ENCODE measurements at places on chromosomes 2 and 18.

GRCh38 chr2:102206666-102207341 is 20.0 kb downstream of the IL1RL2 start:
- DNase-seq, result no peak

GRCh38 chr18:69109686-69110085 is 291.0 kb upstream of the DOK6 start:
- DNase-seq, result no peak

DNA sequence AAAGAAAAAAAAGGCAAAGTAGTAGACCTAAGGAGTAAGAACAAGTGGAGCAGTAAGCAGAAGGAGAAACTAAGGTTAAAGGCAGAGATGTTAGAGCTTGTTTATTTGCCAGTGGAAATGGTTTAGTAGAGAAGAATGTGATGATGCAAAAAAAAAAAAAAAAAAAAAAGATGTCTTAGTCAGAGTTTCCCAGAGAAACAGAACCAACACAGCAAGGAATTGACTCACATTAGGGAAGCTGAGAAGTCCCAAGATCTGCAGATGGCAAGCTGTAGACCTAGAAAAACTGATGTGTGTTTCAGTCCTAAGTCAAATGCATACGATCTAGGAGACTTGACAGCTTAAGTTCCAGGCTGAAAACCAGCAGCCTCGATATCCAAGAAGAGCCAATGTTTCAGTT is 1548.8 kb upstream of the LRRTM1 start:
- no peak for DNase-seq

DNA sequence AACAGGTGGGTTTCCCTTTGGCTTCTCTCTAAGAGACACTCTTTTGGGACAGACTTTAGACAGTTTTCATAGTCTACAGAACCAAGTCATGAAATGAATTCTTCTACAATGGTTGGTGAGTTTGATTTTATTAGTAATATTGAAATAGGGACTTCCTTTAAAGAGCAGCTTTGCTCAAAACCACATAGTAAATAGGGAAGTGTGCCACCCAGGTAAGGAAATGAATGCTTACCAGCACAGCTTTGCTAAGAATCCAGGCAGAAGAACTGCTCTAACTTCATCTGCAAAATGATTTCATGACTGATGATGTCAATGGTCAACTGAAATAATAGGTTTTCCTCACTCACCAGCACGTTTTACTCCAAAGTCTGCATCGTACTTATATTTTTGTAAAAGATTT is 89.2 kb downstream of the NYAP2 start:
- DNase-seq, result no peak

- DNase-seq, result no peak
These were observed 73.6 kb downstream of the CD226 start for GRCh38 chr18:69874058-69874457.

GRCh38 chr18:11850821-11851145 is 430 bp upstream of the CHMP1B start:
- peak; percentile 54 for DNase-seq

DNA sequence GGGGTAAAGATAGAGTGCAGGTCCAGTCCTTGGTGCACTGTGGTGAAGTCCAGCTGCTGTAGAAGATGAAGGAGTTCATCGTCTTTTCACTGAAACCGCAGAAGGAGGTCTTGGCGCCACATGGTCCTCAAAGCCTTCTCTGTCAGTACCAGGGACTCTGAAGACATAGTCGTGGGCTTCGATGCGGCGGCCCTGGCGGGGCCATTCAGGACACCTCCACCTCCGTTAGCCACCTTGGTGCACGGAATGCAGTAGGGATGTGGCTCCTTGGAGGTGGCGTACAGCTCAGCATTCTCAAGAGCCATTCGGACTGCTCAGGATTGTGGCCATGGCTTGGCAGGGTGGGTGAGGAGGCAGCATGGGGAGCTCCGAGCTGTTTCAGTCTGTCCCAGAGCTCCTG is 418.8 kb downstream of the SUCLG1 start:
- DNase-seq, result no peak

GRCh38 chr2:109438773-109439389 is 174.9 kb downstream of the SEPTIN10 start:
- no peak for DNase-seq

- no peak for DNase-seq
These were observed 80.2 kb downstream of the CMPK2 start for GRCh38 chr2:6785493-6785892.

GRCh38 chr18:22846088-22846683 is 86.9 kb upstream of the RBBP8 start:
- DNase-seq, result peak; percentile 46

DNA sequence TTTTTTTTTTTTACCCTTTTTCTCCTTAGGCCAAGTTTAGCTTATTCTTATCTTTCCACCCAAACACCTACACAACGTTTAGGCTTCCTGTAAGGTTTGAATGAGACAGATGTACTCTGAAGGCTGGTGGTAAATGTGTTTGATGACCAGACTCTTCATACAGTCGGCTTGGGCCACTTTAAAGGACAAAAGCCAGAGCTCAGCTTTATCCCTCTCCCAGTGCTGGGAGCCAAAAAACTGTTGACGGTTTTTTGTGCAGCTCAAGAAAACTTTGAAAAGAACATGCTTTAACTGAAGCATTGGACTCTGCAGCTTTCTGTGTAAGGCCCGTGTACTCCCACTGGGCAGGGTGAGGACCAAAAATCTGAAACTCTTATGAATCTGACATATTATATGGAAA is 15.4 kb downstream of the CD8A start:
- DNase-seq, result no peak

- DNase-seq, result no peak
These were observed 240.5 kb downstream of the BCL2 start for GRCh38 chr18:63079114-63079513.

DNA sequence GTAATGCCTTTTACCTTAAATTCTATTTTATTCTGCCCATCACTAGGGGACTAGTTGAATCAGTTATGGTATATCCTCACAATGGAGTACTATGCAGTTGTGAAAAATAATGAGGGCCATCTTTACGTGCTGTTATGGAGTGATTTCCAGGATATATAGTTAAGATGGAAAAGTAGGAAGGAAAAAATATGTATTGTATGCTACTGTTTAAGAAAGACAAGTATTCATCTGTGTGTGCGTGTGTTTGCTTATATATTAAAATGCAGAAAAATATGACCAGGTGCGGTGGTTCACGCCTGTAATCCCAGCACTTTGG is 32.5 kb upstream of the MRPL33 start:
- no peak for DNase-seq

- no peak for DNase-seq
These were observed 295.6 kb downstream of the TNS1 start for GRCh38 chr2:217707131-217707611.

- DNase-seq, result no peak
These were observed 1.7 kb downstream of the CYTIP start for GRCh38 chr2:157442191-157442590.

- no peak for DNase-seq
These were observed 140.4 kb downstream of the CDH2 start for GRCh38 chr18:28036488-28036887.

- no peak for DNase-seq
These were observed 22.8 kb downstream of the CCNYL1 start for GRCh38 chr2:207734264-207734635.

- DNase-seq, result no peak
These were observed 19.0 kb downstream of the CROCC2 start for GRCh38 chr2:240925191-240925567.

DNA sequence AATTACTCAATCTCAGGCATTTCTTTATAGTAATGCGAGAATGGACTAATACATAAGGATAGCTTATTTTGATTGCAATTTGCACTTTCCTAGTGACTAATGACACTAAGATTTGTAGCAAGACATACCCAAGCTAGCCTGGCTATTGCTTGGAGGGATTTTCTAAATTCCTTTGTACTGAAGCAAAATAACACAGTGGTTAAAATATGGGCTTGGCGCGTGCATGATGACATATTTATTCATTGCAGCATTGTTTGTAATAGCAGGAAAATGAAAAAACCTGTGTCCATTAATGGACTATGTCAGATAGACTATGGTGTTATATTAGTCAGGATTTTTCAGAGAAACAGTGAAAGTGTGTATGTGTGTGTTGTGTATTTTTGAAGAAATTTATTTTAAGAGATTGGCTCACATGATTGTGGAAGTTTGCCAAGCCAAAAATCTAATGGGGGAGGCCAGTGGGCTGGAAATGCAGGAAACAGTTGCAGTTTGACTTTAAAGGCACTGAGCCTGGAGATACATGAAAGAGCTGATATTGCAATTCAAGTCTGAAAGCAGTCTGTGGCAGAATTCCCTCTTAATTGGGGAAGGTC is 16.7 kb upstream of the LAPTM4A start:
- no peak for DNase-seq

DNA sequence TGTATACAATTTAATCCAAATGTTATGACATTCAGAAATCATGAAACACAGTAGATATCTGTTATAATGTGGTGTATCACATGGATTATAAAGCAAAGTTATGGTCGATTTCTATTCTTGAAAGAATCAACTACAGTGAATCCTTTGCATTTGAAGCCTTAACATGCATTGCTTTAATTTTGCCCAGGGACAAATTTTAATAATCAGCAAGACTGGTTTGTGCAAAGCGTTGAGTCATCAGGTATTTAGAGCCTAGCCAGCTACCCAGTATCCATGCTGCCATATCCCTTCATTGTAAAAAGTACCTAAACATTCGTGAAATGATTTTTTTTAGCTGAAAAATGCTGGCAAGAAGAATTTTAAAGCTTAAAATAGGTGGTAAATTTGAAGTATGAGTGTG is 8.9 kb upstream of the SPDYA start:
- DNase-seq, result no peak

DNA sequence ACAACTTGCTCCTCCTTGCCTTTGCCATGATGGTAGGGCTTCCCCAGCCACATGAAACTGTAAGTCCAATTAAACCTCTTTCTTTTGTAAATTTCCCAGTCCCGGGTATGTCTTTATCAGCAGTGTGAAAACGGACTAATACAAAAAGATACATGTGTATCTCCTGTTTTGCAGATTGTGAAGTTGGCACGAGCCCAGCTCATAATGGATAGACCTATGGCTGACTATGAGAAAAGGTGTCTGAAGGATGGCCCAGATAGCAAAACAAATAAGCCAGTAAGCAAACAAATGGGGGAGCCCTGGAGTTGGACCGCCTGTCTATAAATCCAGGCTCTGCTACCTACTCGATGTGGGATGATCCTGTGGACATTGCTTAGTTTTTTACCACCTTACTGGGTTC is 15.5 kb upstream of the PRKCE start:
- DNase-seq, result peak; percentile 19

Measured in NCI-H1105 treated with DMSO at 0.1 percent for 48 hours (cell line).